SJSA1 (cell line): ENCODE measurements at places on chromosomes 11 and 22.

GRCh38 chr11:64765291-64765850 is 5.6 kb upstream of the PYGM start:
- peak; percentile 64 for DNase-seq

GRCh38 chr11:95711162-95711944 is 78.2 kb downstream of the FAM76B start:
- DNase-seq, result no peak

GRCh38 chr22:29300807-29301601 is 5.4 kb upstream of the GAS2L1 start:
- no peak for DNase-seq

DNA sequence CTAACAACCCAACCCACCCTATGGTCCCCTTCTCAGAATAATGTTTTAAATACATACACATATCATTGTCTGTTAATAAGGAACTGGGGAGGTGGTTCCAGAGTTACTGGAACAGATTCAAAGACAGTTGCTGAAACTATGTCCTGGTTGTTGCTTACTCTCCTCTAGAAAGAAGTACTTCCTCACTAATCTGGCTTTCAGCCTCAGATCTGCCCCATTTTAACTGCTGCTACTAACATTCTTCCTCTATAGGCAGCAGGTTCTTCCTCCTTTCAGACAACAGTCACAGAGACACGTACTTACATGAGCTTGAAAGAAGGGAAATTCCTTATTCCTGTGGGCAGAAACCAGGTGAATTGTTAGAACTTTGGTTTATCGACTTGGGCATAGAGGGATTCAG is 8.1 kb upstream of the NEU3 start:
- no peak for DNase-seq

DNA sequence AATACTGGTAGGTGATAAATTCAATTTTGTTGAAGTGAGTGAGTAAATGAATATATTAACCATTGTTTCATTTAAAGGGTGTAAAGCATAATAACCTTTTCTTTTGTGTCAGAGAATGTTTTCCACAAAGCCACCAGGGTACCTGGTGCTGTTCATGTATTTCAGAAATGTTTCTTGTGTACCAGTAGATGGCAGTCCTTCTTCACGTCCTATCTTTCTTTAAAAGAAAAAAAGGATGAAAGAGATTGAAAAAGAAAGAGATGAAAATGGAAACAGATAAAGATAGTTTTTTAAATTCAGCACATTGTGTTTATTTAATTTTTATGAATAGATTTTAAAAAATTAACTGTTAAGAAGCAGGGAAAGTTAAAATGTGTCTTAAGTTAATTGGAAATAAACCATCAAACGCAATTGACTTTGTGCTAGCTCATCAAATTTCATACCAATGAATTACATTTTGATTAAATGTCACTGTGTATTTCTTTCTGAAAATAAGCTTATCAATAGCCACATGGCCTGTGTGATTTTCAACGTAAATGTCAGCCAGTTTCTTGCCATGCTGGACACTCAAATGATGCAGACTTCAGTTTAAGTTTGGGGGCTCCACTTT is 65.5 kb upstream of the CHORDC1 start:
- no peak for DNase-seq
